ENCODE measurements at places on chromosomes 11 and 22.

DNA sequence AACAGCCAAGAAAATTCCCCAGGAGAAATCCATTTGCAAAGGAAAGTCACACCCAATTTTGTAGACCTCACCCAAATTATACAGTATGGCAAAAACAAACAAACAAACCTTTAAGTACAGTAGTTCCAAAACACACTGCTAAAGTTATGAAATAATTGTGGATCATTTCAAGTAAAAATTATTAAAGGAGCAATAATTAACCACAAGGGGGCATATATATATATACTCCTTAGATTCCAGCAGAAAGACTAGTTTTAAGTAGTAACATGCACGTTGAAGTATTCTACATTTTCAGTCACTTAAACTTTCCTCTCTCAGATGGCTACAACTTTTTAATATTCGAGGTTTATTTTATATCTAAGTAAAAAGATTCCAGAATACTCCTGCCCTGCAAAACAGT is 26.8 kb downstream of the RNF141 start:
- DNase-seq, result no peak

DNA sequence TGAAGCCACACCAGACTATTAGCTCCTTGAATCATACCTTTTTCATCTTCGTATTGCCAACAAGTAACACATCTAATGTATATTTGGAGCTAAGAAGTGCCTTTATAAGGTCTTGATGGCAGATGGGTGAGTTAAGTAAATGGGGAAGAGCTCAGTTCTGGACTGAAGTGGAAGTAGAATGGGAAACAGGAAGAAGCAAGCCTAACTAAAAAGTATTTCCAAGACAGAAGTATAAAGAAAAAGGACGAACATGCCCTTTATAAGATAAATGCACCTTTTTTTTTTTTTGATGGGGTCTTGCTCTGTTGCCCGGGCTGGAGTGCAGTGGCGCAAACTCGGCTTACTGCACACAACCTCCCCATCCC is 14.5 kb downstream of the CRTAM start:
- no peak for DNase-seq

DNA sequence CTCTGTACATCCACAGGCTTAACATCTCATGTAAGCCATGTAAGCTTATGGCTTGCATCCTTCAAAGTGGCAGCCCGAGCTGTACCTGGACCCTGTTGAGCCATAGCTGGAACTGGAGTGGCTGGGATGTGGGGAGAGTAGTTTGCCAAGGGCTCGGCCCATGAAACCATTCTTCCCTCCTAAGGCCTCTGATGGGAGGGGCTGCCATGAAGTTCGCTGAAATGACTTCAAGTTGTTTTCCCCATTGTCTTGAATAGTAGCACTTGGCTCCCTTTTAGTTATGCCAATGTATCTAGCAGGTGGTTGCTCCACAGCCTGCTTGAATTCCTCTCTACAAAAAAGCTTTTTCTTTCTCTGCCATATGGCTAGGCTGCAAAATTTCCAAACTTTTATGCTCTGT is 5.2 kb upstream of the CHORDC1 start:
- no peak for DNase-seq

DNA sequence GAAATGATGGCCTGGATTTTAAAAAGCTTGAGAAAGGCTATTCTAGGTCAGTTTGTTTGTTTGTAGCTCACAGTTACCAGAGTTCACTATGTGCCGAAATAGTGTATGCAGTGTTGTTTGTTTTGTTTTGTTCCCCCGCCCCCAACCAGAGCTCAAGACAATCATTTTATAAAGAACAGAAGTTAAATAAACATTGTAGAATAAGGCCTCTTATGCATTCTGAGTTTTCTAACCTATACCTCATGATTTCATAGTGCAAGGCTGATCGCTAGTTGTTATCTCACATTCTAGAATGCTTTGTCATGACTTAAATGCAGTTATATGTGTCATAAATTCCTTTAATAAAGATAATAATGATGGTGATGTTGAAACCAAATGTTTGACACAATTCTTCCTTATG is 7.8 kb downstream of the KCNA4 start:
- DNase-seq, result no peak

- no peak for DNase-seq
Measured at GRCh38 chr11:61918938-61919704, 1.8 kb upstream of the RAB3IL1 start.

DNA sequence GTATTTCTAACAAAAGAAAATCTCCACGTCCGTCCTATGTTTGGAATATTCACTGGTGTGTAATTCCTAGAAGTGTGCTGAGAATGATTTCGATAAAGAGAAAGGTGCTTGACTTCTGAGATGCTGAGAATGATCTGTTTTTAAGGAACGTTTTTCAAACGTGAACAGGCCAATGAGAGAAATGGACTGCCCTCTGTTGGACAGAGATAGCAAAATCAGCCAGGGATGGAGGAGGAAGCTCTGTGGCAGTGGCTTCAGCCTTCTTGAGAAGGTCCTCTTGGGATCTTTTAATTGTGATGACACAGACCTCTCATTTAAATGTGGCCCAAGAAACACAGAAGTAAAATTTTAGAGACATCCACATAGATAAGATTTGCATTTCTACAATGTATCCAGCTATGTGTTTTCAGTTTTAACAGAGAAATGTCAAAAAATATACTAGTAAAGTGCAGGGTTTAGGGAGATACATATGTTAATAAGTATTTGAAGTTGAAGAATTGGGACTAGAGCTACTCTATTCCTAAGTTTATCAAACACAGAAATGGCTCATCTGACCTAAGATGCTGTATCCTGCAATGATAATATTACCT is 84.0 kb upstream of the RCN1 start:
- peak; percentile 48 for DNase-seq

DNA sequence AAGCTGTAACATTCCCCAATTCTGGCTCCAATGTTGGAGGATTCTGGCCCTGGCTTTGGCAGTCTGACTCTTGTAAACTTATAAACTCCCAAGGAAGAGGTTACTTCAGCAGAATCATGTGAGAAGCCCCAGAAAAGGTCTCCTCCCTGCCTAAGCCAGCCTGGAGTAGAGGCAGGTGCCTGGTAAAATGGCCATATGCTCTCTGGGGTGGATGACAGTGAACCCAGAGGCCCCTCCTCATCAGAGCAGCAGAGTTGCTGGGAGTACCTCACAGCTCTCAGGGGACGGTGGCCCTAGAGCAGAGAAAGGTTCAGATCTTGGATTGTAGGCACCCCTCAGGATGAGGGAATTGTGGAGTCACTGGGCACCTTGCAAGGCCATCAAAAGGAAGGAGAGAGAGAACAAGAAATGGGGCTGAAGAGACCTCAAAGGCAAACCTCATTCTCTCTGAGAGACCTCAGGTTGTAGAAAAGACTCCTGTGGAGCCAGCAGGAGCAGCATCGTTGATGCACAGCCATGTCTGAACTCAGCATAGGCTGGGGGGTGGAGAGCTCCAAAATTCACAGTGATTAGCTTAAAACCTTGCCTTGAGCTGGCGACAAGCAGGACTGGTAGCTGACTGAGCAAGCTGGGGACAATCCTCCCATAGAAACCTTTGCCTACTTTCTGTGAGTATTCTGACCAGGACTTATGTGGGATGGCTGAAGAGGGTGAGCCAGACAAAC is 4.9 kb upstream of the P2RY6 start:
- no peak for DNase-seq

GRCh38 chr11:70383664-70384565 is 14.4 kb upstream of the CTTN start:
- no peak for DNase-seq

GRCh38 chr22:23520863-23521440 is 59.1 kb downstream of the IGLL1 start:
- DNase-seq, result no peak

GRCh38 chr11:47274495-47275235 is 4.7 kb downstream of the MADD start:
- no peak for DNase-seq

GRCh38 chr22:27273853-27274252 is 527.7 kb downstream of the MN1 start:
- no peak for DNase-seq

DNA sequence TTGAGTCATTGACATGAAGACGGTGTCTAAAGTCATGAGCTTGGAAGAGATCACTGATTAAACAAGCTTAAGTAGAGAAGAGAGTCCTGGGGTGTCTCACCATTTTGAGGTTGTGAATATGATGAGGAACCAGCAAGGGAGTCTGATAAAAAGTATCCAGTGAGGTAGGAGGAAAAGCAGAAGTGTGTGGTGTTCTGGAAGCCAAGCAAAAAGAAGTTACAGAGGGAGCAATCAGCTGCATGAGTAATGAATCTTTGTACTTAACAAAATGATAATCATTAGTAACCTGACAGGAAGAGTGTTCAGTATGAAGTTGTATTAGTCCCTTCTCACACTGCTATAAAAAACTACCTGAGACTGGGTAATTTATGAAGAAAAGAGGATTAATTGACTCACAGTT is 131.3 kb downstream of the C11orf87 start:
- no peak for DNase-seq

DNA sequence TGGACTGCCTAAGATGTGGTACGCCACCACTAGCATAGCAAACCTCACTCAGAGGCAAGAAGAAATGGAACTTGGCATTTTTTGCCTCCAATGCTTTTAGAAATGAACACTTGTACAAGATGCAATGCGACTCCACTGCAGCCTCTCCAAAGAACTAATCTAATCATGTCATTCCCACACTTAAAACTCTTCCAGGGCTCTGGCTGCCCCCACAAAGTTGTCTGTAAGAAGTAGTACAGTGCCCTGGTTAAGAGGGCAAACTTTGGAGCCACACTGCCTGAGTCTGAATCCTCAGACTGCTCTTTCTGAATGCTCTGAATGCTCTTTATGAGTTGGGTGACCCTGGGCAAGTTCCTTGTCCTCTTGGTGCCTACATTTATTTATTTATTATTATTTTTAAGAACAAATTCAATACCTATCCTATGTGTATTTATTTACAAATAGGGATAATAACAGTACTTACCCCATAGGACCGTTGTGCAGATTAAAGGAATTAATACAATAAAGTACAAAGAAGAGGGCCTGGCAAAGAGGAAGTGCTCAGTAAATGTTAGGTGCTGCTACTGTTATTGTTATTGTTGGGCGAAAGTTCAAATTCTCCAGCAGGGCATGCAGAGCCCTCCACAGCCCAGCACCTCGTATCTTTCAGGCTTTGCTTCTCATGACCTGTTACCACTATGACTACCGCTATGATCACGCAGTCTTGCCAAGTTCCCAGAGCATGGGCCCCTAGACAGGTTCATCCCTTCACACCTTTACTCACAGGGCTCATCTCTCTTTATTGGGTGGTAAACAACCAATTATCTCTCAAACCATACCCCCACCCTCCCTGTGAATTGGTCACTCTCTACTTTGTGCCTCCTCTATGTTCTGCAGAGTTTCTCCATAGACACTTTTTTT is 59.3 kb downstream of the RAB30 start:
- DNase-seq, result no peak

DNA sequence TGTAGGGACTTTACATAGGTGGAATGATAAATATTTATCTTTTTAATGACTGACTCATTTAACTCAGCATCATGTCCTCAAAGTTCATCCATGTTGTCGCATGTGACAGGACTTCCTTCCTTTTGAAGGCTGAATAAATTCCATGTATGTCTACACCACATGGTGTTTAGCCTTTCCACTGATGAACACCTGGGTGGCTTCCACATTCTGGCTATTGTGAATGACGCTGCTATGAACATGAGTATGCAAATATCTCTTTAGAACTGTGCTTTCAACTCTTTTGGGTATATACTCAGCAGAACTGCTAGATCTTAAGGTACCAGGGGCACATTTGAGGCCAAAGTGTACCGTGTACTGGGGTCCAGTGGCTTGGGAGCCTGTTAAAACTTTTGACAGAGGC is 24.1 kb downstream of the LARGE1 start:
- no peak for DNase-seq

- DNase-seq, result no peak
Measured at GRCh38 chr22:43441216-43441615, 29.4 kb downstream of the MPPED1 start.

DNA sequence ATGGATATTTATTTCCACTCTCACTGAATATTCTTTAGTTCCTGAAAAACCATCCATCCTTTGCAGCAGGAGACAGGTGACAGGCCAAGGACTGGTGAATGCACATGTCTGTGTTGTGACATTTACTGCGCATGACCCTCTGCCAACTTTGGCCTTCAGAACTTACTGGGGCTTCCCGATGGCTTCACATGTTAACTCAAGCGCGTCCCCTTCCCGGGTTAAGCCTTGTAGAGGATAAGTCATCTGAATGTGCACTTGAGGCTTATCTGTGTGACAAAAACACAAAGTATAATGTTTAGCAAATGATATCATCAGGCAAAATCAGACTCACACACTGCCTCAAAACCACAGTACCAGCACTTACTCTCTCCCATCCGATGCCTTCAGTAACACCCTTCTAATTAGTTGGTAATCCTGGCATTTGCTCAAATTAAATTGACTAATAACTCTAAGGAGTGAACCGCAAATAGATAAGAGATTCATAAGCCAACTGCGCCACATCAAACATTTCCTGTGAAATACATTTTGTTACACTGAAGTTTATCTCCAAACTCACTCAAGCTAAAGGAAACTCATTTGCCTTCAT is 286.4 kb downstream of the CADM1 start:
- DNase-seq, result no peak

GRCh38 chr11:129695571-129696308 is 119.9 kb upstream of the TMEM45B start:
- peak; percentile 44 for DNase-seq

DNA sequence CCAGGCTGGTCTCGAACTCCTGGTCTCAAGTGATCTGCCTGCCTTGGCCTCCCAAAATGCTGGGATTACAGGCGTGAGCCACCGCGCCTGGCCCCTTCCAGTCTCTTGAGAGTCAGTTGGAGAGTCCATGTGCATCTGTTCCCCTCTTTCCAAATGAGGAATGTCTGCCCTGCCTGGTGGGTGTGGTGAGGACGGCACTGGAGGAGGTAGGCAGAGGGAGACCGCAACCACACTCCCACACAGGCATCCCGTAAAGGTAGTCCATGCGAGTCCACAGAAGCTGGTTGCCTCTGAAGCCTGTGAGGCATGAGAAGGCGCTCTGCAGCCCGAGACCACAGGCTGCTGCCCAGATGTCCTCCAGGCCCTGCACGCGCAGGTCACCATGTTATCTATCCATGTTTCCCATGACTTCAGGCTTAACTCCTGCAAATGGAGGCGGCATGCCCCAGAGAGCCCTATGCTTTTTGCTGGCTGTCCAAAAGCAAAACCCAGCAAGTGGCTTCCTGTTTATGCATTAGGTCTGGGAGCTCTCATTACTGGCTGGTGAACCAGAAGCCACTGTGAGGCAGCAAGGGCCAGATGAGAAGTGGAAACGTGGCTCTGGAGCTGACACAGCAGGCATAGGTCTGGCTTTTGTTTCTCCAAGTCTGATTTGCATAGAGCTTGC is 43.4 kb downstream of the GRIK4 start:
- DNase-seq, result no peak

GRCh38 chr22:22452211-22452610 is 56.3 kb downstream of the ZNF280B start:
- no peak for DNase-seq

DNA sequence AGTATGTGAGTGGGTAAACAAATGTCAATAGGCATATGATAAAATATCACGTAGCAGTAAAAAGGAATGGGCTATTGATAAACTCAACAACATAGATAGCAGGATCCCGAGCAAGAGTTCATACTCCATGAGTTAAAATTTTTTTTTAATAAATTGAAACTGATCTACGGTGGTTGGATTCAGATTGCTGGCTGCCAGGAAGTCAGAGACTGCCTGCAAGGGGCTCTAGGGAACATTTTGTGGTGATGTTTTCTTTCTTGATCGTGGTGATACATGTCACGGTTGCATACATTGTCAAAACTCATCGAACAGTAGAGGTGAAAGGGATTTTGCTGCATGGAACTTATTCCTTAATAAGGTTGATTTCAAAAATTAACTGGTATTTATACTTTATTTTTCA is 62.6 kb upstream of the WNT7B start:
- no peak for DNase-seq

GRCh38 chr11:124941703-124942102 is 5.9 kb upstream of the HEPACAM start:
- DNase-seq, result no peak

Data from RWPE1 (cell line).